Osteocyte (in vitro differentiated cells): ENCODE measurements at places on chromosomes 12 and 14. TPM values are rescaled to one million over a fixed set of nuclear protein-coding genes. Genes with fewer than 3 reads are reported as not detected.

GRCh38 chr12:47022296-47022695, 57.1 kb upstream of the PCED1B start:
- no peak for DNase-seq
- H3K27ac ChIP-seq = peak overlapping the region; percentile 73
- H3K4me1 ChIP-seq = peaks cover 32% of the 10 kb centered on the region

GRCh38 chr12:69509904-69510827, 40.0 kb downstream of the FRS2 start:
- no peaks in the 10 kb centered on the region for H3K27me3 ChIP-seq
- peaks cover 71% of the 10 kb centered on the region for H3K4me1 ChIP-seq
- no peak overlapping the region for H3K4me3 ChIP-seq

GRCh38 chr14:22531451-22532344, 57.3 kb downstream of the DAD1 start:
- no peak for DNase-seq
- no peaks in the 10 kb centered on the region for H3K27me3 ChIP-seq
- no peaks in the 10 kb centered on the region for H3K36me3 ChIP-seq

DNA sequence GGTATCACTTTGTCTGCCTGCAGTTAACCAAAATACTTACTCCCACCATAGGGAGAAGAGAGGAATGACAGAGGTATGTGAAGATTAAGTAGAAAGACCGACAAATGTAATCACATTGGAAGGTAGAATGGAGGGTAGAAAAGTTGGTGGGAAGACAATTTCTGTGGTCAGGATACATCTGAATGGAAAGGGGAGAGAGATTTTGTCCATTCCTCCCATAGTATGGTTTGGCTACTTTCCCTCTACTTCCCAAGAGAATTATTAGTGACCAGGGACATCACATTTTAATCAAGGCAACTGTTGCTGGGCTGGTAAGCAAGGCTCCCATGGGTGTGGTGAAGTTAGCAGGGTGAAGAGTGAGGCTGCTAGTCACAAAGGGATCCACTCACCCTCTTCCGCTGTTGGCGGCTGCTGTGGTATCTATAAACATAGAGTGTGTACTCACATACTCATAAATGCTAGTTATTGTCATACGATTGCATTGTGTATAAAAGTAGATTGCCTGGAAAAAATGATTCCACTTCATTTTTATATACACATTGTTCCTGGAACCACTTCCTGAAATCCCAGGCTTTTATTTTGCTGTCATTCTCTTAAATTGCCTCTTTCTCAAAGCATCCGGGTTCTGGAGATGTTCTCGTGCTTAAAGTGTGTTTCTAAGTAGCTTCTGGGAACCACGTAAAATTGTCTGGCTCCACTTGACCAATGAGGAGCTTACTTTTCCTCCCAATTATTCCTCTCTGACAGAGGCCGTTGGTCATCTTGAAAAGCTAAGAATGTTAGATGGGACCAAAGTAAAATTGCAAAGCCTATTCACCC, 413.1 kb downstream of the ZFP36L1 start:
- H3K4me3 ChIP-seq = no peak overlapping the region
- H3K27me3 ChIP-seq = no peaks in the 10 kb centered on the region
- H3K4me1 ChIP-seq = peaks cover 17% of the 10 kb centered on the region
- no peak overlapping the region for H3K27ac ChIP-seq

BEGAIN gene
- total RNA-seq = 7.0 and 8.5 TPM in 2 replicates

KLRD1 gene
- total RNA-seq = 0.03 and 0.37 TPM in 2 replicates
